ENCODE measurements at places on chromosomes 7 and 10. TPM values are rescaled to one million over a fixed set of nuclear protein-coding genes. Genes with fewer than 3 reads are reported as not detected.

Gene BTBD16
- 1.4 TPM for polyA plus RNA-seq

DNA sequence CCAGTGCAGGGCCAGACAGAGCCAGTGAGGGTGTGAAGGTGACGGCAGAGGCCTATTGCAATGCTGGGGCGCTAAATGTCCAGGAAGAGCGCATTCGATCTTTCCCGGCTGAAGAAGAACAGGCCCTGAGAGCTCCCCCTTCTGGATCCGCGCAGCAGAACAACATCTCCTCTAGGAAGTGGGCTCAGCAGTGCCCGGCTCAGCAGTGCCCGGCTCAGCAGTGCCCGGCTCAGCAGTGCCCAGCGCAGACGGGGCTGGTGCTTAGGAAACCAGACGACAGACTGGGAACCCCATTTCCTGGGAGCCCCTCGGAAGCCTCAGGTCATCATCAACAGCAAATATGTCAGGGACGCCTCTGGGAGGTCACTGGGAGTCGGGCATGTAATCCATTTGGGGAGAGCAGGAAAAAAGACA, 4.7 kb upstream of the NOS3 start:
- DNase-seq: no peak

Gene LEP
- 0.53 TPM for polyA plus RNA-seq

GRCh38 chr10:127526161-127526560, 22.9 kb upstream of the NPS start:
- DNase-seq: no peak

- DNase-seq: no peak
Observed at GRCh38 chr7:12703881-12704280, 16.4 kb downstream of the ARL4A start.

GRCh38 chr10:119801176-119801575, 71.5 kb downstream of the MCMBP start:
- no peak for DNase-seq

GRCh38 chr7:149670288-149670687, 103.1 kb downstream of the ZNF467 start:
- DNase-seq: no peak

DNA sequence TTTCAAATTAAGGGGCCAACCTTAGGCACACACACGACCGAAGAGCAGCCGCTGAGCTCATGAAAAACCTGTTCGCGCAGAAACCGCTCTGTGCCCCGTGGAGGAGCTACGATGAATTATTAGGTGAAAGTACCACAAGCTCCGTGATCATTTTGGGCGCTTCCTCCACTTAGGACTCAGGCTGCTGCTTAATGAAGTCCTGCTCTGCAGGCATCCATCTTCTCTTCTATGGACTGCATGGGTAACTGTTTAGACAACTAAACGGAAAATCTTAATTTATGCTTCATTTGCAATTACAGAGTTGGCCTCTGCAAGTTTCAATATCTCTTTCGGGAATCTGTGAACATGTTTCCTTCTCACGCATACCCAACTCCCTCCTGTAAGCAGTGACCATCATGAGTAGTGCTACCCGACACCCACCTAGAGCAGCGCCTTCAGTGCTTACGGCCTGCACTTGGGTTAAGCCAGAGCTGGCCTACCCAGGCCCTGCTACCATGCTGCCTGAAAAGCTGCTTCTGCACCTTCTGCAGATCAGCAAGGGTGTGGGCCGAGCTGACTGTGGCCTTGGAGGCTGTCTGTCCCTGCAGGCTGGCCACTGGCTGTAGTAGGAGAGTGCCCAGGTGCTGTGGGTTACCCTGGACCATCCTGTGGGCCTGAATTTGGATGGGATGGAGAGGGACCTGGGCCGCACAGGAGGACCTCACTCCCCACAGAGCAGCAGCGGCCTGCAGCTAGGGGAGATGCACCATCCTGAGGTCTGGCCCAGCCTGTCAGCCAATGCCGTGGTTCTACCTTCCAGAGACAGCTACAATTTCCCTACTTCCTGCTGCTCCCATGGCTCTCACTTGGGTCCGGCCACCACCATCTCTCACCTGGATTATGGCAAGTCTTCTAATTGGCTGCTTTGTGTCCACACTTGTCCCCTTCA, 36.0 kb downstream of the GNA12 start:
- no peak for DNase-seq

GRCh38 chr7:28488061-28488791, 75.9 kb downstream of the CREB5 start:
- peak; percentile 47 for DNase-seq

Gene OR2A7
- polyA plus RNA-seq: 9.4 TPM

DNA sequence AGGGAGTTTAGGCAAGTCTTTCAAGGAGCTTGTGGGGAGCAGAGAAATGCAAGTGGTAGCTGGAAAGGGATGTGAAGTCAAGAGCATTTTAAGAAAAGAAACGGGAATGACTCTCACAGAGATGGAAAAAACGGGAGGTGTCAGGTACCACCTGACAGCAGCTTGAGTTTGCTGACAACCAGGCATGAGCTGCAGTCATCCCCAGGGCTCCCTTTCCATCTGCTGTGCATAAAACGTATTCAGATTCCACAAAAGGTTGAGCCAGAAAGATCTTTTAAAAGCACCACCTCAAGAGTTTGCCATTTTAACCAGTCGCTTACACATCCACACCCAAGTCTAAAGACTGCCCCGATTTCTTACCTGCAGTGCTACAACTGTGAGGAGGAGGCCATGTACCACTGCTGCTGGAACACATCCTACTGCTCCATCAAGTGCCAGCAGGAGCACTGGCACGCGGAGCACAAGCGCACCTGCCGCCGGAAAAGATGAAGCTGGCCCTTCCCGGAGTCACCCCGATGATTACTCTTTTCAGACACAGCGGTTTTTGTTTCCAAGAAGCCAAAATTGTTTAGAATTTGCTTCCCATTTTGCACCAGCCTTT, 116.8 kb downstream of the ZMYND11 start:
- DNase-seq: no peak

DNA sequence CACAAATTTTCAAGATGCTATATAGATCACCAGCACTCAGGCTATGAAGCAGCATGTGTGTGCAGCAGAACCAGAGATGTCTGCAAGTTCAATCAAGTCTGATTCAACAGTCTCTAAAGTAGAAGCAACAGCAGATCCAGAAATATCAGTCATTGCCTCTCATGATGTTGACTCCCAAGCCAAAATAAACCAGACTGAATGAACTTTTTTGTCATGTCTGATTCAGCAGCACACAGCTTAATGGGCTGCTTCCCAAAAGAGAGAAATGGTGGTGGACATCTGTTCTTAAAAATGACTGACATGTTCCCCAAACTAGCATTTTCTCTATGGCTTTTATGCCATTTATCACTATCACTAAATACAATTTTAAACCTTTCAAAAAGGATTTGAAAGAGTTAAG, 53.8 kb downstream of the TMEM26 start:
- no peak for DNase-seq

Gene LRRC61
- 20.0 TPM for polyA plus RNA-seq

Gene PDE1C
- 4.6 TPM for polyA plus RNA-seq

GRCh38 chr7:41648501-41648900, 54.4 kb downstream of the INHBA start:
- no peak for DNase-seq

GRCh38 chr7:28586736-28587135, 174.4 kb downstream of the CREB5 start:
- no peak for DNase-seq

DNA sequence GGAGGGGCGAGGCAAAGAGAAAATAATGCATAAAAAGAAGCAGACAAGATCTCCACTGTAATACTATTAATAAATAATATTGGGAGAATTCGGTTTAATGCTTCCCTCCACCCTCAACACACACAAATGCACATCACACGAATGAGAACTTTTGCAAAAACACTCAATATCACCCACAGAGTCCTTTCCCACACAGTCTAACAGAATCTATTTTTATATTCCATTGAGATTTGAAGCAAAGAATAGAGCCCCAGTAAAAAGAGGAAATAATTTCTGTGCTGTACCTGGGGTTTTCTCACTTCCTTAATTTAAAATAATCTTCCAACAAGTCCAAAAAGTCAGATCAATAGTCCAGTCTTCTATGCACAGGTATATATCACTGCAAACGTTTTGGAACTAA, 17.0 kb downstream of the PIK3AP1 start:
- DNase-seq: no peak

Measured in left kidney (tissue), 8 donors.